ENCODE measurements at places on chromosomes 12 and 14.

DNA sequence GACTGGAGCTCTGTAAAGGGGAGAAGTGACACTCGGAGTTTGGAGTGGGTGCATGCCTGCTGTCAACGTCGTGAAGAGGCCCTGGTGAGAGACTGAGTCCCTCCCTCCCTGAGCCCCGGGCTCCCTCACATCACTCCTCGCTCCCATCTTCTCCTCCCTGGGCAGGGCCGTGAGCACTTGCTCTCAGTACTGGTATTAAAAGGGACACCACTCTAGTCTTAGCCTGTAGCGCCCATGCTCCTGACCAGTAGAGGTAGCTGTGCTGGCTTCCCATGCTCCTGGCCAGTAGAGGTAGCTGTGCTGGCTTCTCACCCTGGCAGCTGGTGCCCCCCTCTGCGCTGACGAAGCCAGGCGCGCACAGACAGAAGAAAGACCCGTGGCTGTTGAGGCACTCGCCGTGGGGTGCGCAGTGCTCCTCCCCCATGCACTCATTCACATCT lies 14.7 kb downstream of the ISCA2 start:
- no peak for DNase-seq

GRCh38 chr12:84919271-84919670 lies 6.7 kb upstream of the SLC6A15 start:
- no peak for DNase-seq

GRCh38 chr12:124774054-124774461 lies 89.6 kb downstream of the SCARB1 start:
- DNase-seq = no peak

GRCh38 chr14:103840014-103840413 lies 7.4 kb downstream of the PPP1R13B start:
- DNase-seq = no peak

GRCh38 chr12:109715310-109716091 lies 1.9 kb downstream of the FAM222A start:
- DNase-seq = no peak

DNA sequence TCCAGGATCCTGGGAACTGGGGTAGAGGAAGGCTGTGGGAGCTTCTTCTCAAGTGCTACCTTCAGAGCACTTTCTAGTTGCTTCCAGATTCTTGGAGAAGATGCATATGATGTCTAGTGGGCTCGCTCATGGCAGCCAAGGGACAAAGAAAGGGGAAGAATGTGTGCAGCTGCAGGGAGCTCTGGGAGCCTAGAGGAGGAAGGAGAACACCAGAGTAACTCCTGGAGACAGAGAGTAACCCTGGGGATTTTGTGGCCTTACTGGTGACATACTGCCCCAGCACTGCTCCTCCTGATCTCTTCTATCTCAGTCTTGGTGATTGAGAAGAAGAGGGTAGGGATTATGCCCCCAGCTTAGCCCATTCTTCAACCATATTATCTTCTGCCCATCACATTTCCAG lies 10.3 kb upstream of the SP7 start:
- no peak for DNase-seq

DNA sequence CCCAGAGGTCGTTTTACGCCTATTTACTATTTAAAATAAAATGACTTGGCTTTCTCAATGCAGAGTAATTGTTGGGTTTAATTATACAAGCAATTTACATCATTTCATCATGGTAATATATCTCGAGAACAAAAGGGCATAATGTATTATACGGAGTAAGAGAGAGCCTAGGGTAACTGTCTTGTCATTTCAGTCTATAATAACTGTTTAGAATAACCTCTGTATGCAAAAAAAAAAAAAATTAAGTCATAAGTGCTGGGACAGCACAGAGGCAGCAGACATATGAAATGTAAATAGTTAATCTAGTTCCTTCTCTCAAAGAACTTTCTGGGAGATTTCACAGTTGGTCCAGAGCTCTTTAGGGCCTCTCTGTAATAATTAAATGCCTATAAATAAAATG lies 284.9 kb downstream of the TMTC2 start:
- no peak for DNase-seq

DNA sequence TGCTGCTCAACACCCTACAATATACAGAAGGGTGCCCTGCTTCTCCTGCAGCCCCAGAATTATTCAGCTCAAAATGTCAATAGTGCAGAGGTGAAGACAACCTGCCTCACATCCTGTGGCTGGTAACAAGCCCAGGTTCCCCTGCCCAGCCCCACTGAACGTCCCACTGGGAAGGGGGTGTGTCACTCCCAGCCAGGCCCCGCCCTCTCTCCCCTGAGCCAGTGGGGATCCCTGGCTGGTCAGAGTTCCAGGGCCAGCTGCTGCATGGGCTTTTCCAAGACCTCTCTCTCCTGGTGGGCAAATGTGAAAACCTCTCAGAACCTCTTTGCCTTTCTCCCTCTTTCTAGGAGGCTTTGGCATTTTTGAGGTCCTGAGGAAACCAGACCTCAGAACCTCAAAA lies 13.7 kb upstream of the LHX5 start:
- DNase-seq = no peak

GRCh38 chr14:95895720-95896119 lies 19.1 kb downstream of the TUNAR start:
- no peak for DNase-seq

GRCh38 chr14:71783786-71784185 lies 148.4 kb upstream of the RGS6 start:
- no peak for DNase-seq

DNA sequence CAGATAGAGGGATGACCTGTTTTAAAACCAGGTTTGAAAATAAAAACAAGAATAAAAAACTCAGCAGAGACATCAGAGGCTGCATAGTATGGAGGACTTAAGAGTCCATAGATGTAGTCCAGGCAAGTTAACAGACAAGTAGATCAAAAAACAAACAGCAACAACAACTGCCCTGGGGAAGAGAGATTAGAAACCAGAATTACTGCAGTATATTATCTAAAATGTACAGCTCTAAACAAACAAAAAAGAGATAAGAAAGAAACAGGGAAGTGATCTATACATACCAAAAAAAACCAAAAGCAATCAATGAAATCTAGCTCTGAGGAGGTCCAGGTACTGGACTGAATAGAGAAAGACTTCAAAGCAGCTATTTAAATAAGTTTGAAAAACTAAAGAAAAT lies 48.8 kb downstream of the ACSM4 start:
- no peak for DNase-seq

DNA sequence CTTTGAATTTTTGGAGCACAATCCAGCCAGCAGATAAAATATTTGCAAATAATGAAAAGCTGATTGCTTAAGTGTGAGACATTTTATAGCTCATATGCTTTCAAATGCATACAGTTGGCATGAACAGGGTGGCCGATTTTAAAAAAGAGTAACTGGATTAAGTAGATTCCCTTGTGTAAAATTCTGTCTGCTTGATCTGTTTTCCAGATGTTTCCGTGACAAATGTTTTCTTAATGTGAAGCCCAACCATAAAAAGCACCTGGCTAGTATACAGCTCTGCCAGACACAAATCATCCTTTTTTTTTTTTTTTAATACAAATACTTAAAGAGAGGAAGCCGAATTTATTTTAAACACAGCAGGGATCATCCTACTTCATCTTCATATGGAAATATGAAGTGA lies 440.7 kb downstream of the CCER1 start:
- DNase-seq = no peak

DNA sequence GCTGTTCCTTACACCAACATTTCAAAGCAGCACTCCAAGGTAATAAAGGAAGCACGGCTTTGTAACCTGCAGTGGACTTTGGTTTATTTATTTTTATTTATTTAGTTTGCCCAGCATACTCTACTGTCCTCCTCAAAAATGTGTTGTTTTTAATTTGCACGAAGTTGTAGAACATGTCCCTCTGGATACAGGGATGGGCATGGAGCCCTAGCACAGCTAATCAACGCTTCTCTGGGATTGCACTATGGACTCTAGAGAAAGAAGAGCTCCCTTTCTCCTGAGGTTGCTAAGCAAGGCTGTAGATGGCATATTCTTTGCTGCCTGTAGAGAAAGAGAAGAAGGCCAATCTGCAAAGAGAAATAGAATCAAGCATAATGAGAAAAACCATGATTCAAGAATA lies 5.9 kb upstream of the ANAPC5 start:
- no peak for DNase-seq

DNA sequence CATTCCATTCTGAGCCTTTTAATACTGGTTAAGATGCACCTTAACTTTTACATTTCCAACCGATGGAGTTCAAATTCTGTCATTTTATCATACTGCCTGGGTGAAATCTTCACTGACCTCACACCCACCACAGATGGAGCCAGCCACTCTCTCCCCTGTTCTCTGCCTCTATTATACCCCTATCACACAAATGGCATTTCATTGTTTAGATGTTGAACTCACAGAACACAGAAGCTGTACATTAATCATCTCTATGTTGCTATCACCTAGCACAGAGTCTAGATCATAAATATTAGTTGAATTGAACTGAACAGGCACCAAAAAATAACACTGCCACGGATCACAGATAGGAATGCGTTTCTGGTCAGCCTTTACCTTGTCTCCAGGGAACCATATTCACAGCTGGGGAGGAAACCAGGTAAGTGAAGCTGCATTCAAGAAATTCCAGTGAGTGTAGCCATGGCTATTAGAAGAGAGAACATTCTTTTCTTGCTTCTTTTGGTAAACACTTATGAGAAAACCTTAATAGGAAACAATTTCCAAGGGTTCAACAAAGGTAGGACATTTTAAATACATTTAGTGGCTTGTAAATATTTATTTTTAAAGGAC lies 194.9 kb upstream of the RMST start:
- no peak for DNase-seq

DNA sequence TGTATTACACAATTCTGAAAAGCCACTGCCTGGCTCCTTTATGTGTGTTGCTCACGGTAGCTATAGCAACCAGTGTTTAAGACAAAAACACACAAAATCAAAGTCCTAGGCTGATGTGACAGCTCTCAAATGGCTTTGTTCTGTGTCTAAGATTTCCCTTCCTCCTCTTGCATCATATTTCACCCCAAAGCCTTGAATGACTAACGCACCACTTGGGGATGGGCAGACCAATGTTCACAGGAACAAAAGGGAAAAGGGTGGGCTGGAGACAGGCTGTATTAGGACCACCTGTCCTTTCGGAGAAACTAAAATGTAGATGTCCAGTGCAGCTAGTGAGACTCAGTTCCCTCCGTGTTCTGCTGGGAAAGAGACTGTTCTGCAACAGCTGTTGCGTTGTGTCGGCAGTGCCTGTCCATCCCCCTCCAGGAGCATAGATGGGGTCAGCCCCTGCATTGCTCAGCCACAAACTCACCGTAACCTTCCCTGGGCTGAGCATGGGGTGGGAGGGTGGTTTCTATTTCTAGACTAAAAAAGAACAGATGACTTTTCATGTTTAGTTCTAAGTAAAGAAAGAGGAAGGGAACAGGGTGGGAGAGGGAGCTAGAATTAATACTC lies 26.8 kb upstream of the DAAM1 start:
- no peak for DNase-seq

DNA sequence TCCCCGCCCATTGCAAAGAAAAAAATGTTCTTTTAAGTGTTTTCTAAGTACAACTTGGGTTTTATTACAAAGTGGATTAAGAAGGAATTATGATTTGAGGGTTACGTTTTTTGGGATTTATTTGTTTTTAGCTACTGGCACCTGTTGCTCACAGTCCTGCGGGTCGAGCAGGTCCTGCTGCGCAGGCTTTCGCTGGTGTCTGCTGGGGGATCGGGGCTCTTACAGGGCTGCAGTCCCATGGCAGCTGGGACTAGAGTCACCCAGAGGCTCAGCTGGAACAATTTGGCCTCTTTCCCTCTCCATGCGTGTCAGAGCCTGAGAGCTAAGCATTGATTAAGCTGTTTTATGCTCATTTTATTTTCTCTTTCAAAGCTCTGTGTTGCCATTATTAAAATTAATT lies 55.6 kb upstream of the DYNC1H1 start:
- no peak for DNase-seq

DNA sequence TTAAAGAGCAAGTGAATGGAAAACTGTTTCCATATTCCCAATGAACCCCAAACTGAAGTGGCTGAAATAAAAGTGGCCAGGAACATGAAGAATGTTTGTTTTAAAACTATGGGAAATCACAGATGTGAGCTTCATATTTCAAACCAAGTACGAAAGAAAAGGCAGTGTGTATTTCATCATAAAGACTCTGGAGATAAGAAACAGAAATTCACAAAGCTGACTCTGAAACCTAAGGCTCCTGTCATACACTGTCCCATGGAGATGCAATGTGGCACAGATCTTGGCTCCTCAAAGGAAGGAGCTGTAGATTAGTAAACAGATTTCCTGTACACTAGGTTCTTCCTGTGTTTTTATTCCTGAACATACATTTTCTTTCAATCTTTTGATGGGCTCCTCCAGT lies 304.4 kb downstream of the MED13L start:
- no peak for DNase-seq

DNA sequence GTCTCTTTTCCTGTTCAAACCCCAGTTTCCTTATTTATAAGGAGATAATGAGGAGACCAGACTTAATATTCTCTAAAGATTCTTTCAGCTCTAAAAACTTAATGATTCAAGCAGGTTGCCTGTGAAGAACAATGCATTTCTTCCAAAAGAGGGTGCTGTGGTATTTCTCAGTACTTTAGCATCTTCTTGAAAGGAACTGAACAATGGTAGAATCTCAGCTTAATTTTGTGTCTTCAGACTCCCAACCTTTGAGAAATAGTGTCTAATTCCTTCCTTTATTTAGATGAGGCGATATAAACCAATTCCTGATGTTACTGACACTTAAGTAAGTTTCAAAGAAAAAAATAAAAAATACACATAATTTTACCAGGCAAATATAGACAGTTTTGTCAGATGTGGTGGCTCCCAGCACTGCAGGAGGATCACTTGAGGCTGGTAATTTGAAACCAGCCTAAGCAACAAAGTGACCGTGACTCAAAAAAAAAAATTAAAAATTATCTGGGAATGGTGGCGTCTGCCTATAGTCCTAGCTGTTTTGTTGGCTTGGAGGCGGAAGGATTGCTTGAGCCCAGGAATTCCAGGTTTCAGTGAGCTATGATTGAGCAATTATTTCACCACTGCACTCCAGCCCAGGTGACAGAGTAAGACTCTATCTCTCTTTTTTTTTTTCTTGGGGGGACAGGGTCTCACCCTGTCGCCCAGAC lies 76.9 kb upstream of the PSMA6 start:
- DNase-seq = no peak

DNA sequence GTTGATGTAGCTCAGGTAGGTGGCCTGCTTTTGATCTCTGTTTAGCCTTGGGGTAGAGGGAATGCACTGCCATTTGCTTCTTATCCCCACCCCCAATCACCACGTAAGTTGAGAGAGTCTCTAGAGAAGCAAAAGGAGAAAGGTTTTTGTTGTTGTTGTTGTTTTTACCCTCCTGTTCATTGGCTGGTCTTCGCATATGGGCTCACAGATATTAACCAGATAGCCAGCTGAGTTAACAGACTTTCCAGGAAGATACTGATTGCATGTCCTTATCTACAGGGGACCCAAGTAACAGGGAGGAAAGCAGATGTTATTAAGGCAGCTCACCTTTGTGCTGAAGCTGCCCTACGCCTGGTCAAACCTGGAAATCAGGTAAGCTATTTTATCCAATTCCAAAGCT lies 2.9 kb downstream of the PA2G4 start:
- no peak for DNase-seq

GRCh38 chr12:10783252-10783651 lies 19.2 kb downstream of the TAS2R7 start:
- no peak for DNase-seq

- DNase-seq = no peak
Observed at GRCh38 chr12:66587912-66588311, 91.0 kb downstream of the GRIP1 start.

- no peak for DNase-seq
Observed at GRCh38 chr12:121003650-121004049, 12.6 kb downstream of the C12orf43 start.
